ENCODE measurements at places on chromosomes 3 and 15.

GRCh38 chr15:29114221-29115092 is 155.2 kb downstream of the NSMCE3 start:
- no peak for DNase-seq

GRCh38 chr3:139310474-139310933 is 33.3 kb upstream of the MRPS22 start:
- DNase-seq: no peak

GRCh38 chr15:57215326-57215725 is 161.0 kb upstream of the CGNL1 start:
- no peak for DNase-seq

- DNase-seq: no peak
Measured at GRCh38 chr15:60715859-60716258, 236.9 kb upstream of the ICE2 start.

GRCh38 chr3:65672871-65673815 is 365.6 kb downstream of the MAGI1 start:
- DNase-seq: no peak

GRCh38 chr15:74178326-74179100 is 5.0 kb downstream of the ISLR start:
- DNase-seq: no peak

DNA sequence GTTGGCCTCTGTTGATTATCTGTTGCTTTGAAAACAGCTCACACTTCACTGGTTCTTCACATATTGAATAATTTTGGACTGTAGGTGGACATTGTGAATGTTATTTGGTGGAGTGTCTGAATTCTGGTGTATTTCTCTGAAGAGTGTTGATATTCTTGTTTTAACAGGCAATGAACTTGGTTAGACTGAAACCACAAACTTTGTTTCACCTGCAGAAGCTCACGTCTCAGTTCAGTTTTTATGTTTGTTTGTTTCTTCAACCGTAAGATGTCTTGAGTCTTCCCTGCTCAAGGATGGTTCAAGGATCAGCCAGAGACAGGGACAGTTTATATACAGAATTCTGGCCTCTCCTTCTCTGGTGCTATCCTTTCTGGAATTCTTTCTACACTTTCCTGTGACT is 43.6 kb downstream of the C3orf20 start:
- no peak for DNase-seq

- no peak for DNase-seq
Measured at GRCh38 chr3:124345845-124346244, 353.9 kb upstream of the ROPN1 start.

DNA sequence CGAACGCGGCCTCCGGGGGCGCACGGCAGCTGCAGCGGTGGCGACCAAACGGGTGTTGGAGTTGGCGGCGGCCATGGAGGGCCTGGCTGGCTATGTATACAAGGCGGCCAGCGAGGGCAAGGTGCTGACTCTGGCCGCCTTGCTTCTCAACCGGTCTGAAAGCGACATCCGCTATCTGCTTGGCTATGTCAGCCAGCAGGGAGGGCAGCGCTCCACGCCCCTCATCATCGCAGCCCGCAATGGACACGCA is 725 bp downstream of the FEM1B start:
- no peak for DNase-seq

DNA sequence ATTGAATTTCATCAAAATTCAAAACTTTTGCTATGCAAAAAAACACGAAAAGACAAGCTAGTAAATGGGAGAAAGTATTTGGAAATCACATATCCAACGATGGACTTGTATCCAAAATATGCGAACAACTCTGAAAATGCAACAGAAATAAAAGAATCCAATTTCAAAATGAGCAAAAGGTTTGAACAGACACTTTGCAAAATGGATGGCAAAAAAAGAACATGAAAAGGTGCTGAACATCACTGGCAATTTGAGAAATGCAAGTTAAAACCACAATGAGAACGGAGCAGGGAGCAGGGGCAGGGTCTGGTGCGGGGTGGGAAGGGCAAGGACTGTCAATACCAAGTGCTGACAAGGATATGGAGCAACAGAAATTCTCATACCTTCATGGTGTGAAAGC is 23.1 kb upstream of the FOXP1 start:
- no peak for DNase-seq

- DNase-seq: peak; percentile 38
Measured at GRCh38 chr15:90376789-90377188, 11.3 kb upstream of the IQGAP1 start.

GRCh38 chr3:66401157-66401550 is 99.7 kb downstream of the LRIG1 start:
- no peak for DNase-seq

GRCh38 chr15:64803526-64803925 is 21.9 kb downstream of the PIF1 start:
- DNase-seq: no peak

DNA sequence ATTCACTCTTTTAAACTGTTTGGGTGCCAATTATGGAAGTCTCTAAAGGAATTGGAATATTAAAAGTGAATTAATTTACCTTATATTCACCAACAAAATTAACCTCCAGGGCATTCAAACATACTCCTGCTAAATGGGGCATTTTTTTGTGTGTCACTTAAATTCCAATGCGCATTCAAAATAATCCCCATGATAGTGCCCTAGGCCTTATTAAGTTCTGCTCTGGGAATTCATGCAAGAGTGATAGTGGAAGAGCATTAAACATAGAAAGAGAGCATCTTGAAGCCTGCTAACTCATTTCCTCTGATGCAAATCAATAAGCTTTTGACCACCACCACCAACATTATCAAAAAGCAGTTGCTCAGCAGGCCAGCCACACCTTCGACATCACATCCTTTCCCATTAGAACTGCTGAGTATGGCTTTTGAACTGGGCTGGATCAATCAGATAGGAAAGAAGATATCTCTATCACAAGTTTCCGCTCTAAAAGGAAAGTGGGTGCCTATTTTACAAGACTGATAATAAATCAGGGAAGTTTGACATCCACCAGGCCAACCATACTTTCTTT is 156.7 kb downstream of the TMCO5A start:
- no peak for DNase-seq

Data from activated T-cell treated with anti-CD3 and anti-CD28 coated beads for 1 hour (primary cell).